Bronchial epithelial cell (primary cell): ENCODE measurements at places on chromosomes 1 and 21. TPM values are rescaled to one million over a fixed set of nuclear protein-coding genes. Genes with fewer than 3 reads are reported as not detected.

- DNase-seq, result peak; percentile 80
Measured at GRCh38 chr1:201468844-201469644, at the start of gene PHLDA3. Gene PHLDA3 (minus strand): TSS chr1:201469188. CDS start chr1:201468786, 402 bp downstream.

DNA sequence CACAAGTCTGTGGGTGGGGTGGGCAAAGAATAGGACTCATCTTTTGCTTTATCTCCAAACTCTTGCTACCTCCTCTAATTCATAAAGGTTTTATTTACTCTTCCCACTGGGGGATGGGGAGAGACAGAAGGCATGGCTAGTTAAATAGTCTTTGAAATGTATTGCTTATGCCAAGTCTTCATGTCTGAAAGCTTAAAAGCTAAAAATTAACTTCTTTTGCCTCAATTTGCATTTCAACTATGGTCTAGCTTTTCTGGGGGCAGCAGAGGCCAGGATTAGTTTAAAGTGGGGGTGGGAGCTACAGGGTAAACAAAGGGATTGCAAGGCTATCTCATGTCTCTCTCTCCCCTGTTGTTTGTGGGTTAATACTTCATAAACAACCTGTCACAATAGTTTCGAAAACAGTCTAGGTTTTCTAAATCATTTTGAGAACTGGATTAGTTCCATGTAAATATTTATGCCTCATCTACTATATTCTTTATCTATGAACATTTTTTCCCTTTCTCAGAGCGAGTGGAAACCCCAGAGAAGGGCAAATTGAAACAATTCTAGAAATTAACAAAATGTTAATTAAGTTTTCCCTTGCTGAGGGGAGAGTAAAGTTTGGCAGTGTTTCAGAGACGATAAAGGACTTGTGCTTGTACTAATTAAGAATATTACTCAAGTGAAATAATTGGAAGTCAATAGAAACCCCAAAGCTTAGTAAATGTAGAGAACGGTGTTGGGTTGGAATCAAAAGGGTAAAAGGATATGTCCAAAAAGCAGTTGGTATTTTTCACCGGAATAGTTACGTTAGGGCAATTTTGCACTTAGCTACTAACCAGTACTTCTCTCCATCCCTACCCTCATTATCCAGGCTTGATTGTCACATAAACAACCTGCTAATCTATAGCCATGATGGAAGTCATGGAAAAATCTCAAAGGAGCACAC, 182.2 kb downstream of the GIPC2 start:
- no peak for DNase-seq

DNA sequence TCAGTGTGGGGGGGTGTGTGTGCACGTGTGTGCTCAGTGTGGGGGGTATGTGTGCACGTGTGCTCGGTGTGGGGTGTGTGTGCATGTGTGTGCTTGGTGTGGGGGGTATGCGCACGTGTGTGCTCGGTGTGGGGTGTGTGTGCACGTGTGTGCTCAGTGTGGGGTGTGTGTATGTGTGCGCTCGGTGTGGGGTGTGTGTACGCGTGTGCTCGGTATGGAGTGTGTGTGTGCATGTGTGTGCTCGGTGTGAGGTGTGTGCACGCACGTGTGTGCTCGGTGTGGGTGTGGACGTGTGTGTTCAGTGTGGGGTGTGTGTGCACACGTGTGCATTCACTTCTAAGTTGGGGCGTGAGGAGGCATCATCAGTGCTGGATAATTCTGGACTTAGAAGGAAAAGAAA, 77.9 kb downstream of the PRDM16 start:
- DNase-seq, result no peak

GRCh38 chr21:45013260-45013841, 61.0 kb upstream of the ADARB1 start:
- no peak for DNase-seq

GRCh38 chr1:8015809-8016165, 10.3 kb downstream of the ERRFI1 start:
- DNase-seq, result no peak

The ZNF436 gene
- total RNA-seq, result 29.0 and 35.7 TPM in 2 replicates

DNA sequence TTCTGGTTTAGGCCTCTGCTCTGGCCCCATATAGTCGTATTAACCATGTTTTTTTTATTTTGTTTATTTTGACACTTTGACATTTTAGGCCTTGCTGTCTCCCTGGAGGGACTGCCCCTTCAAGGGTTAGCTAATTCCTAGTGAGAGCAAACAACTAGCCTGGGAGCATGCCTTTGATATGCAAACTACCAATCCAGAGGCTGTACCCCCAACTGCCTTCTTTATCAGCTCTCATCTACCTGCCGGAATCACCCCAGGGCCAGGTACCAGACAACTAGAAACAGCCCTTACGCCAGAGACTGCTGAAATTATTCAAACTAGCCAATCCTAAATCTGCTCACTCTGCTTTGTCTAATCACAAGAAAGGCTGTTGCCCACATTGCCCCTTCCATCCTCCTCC, 13.0 kb upstream of the ST6GALNAC5 start:
- no peak for DNase-seq

The TAS1R3 gene
- total RNA-seq, result 0.26 and 0.38 TPM in 2 replicates

- DNase-seq, result no peak
Measured at GRCh38 chr1:96416701-96417444, 304.7 kb upstream of the PTBP2 start.

The TRIM58 gene
- total RNA-seq, result not detected in 2 replicates

GRCh38 chr1:209883341-209883971, 54.6 kb upstream of the SYT14 start:
- DNase-seq, result no peak

- DNase-seq, result peak; percentile 87
Measured at GRCh38 chr21:30408782-30409494, 13.1 kb downstream of the KRTAP13-1 start.

DNA sequence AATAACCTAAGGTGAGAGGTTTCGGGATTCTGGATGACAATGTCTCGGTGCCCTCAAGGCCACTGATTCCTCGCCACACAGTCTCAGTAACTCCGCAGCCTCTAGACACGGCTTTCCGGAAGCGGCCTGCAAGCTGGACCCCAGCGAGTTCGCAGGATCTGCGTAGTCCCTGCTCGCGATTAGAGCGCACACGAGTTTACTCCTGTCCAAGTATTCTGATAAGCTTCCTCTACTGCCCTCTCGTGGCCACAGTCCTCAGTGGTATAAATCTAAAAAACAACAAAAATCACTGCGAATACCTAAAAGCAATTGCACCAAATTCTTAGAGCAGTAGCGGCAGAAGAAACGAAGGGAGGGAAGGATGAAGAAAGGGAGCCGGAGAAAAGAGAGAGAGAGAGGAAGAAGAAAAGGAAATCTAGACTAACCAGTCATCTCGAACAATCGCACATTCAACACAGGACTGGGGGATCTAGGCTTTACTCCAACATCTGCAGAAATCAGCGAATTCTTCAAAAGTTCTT, 1.1 kb upstream of the PLXNA2 start:
- DNase-seq, result peak; percentile 80

- DNase-seq, result no peak
Measured at GRCh38 chr1:169112241-169112640, 5.8 kb downstream of the ATP1B1 start.

DNA sequence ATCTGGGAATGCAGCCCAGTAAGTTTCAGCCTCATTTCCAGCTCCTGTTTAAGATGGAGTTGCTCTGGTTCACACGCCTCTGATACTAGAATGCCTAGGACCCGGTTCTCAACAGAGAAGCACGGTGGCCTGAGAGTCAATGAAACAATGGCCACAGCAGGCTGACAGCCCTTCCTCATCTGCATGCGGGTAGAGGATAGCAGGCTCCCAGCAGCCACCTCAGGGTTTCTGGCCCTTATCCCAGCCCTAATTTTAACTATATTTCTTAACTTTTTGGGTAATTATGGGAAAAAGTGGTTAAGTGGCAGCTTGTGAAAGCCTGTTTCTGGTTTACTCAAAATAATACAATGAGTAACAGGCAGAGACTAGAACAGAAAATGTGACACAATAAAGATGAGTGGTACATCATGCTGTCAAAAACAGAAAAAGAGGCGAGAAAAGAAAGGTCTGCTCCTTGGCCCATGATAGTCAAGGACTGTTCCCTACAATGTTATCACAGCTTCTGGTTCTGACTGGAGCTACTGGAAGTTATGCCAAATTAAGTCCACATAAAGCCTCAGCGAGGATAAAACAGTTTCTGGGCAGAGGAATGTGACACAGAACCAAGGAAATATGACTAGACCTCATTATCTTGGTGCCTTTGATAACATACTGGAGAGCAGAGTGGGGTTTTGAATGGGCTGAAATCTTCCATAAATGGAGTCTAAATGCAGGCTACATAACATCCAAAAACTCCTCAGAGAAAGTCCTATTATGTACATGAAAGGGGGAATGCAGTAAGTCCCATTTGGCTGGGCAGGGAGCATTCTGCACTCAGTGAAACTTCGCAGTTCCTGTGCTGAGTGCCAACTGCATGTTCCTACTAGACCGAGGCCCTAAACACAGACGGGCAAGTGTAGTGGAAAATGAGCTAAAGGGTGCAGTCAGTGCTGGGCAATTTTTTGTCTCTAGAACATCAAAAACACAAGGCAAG, 92.1 kb downstream of the NIBAN1 start:
- DNase-seq, result no peak

The UTS2 gene
- total RNA-seq, result 0.26 TPM in 1 of 2 replicates, not detected in the other

The NPHS2 gene
- not detected in 2 replicates for total RNA-seq

- DNase-seq, result no peak
Measured at GRCh38 chr21:41152147-41152546, 15.8 kb upstream of the BACE2 start.

The BNIPL gene
- total RNA-seq, result 4.7 and 68.1 TPM in 2 replicates

DNA sequence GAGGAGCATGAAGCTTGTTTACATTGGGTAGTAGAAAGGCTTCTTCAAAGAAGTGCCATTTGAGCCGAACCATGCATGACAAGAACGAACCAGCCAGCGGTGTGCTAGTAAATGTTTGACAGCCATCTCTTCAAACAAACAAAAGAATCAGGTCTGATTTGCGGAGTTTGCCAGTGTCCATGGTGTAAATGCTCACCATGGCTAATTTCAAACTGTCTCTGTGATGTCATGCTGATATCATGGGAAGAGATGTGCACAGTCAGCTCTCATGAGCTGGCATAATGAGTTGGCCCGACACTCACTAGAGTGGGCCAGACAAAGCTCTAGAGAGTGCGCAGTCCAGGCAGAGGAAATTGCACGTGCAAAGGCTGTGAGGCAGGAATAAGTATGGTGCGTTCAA, 101.1 kb downstream of the KAZN start:
- DNase-seq, result no peak

The ATP6V1G3 gene
- total RNA-seq, result not detected in 2 replicates

The SMIM1 gene
- 1.2 TPM in 1 of 2 replicates, not detected in the other for total RNA-seq

DNA sequence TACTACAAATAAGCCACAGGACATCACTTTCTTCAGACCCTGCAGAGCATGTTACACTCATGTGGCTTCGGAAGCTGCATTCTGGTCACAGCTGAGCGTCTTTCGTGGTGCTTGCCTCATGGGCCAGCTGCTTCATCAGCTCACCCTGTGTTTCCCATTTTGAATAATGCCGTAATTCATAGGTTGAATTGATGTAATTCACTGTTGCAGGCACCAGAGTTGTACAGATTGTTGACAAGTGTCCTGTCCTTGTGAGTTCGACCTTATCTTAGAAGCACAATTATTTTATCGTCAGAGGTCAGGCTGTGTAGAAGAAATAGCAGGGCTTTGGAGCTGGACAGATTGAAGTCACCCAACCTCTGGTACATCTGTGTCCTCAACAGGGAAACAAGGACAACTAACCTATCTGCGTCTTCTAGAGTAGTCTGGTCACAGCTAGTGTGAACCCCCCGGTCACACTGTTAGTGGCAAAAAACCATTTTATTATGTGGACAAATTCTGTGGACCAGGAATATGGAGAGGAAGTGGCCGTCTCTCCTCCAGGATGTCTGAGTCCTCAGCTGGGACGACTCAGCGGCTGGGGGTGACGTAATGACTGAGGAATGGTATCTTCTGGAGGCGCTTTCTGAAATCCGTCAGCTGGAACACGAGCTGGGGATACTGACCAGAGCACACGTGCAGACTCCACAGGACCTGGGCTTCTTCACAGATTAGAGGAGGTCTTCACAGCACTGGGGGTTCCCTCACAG, 17.8 kb downstream of the PKNOX1 start:
- peak; percentile 27 for DNase-seq

The DR1 gene
- total RNA-seq, result 52.4 and 64.8 TPM in 2 replicates

DNA sequence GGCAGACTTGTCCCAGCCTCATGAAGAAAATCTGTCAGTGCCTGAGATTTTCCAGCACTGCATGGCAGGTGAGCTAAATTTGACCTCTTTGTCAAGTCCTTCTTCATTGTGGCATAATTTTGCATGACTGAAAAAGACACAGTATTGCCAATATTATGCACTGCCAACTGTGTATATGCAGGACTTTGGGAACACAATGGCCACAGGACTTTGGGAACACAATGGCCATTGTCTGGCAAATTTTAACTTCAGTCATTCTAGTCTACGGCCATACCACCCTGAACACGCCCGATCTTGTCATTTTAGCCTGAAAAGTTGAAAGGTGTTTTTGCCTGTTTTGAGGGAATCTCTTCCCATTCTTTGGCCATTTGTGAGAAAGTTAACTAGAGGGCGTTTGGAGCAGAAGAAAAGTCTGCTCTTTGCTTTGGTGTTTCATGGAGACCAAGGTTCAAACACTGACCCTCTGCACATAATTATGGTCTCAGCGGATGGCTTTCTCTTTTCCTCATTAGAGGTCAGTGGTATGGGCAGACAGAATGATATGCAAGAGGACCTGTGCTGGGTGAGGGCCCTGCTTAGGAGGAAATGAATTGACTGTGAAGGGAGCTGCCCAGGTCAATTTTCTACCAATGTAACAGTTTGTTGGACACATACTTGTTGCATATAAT, 72.4 kb upstream of the NEK7 start:
- no peak for DNase-seq

The WNT9A gene
- 4.2 and 7.3 TPM in 2 replicates for total RNA-seq

- DNase-seq, result no peak
Measured at GRCh38 chr1:101112051-101112780, 86.6 kb upstream of the DPH5 start.

GRCh38 chr1:235971020-235971419, 93.9 kb downstream of the NID1 start:
- no peak for DNase-seq

The NCAM2 gene
- 0.26 and 1.3 TPM in 2 replicates for total RNA-seq

DNA sequence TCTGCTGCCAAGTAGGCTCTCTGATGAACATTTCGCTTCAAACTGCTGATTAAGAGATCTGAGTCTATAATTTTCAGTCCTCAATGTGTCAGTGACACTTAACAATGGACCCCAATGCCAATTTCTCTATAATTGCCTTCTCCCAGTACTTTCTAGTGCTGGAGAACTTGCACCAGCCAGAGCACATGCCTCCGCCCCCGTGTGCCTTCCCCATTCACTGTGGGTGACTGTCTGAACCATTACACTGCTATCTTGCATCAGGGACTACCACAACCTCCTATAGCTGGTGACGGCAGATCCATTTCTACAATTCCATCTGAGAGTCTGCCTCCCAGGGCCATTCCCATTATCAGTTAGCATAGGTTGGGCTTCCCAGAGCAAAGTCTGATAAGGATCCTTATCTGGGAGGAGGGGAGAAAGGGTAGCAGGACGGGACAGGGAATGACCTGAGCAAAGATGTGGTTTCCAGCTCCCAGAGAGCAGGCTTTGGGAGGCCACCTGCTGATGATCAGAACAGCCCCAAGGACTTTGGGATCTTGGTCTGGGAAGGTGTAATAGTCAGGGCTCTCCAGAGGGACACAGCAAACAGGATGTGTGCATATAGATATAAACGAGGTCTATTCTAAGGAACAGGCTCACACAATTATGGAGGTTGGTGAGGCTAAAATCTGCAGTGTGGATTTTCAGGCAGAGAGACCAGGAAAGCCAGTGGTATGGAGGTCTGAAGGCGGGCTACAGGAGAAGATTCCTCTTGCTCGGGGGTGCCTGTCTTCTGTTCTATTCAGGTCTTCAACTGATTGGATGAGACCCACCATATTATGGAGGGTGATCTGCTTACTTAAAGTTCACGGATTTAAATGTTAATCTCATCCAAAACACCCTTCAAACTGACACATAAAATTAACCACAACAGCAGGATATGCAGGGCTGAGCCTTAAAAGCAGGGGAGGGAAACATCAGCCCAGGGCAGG, 238.2 kb downstream of the PTPRU start:
- DNase-seq, result no peak
